HL-60 (cell line): ENCODE measurements at places on chromosomes 4 and X.

- DNase-seq: no peak
Measured at GRCh38 chr4:182752158-182752910, 164.9 kb downstream of the DCTD start.

- no peak for DNase-seq
Measured at GRCh38 chr4:62194342-62194741, 994.2 kb downstream of the ADGRL3 start.

GRCh38 chr4:6354119-6354518 is 84.5 kb downstream of the WFS1 start:
- DNase-seq: no peak

DNA sequence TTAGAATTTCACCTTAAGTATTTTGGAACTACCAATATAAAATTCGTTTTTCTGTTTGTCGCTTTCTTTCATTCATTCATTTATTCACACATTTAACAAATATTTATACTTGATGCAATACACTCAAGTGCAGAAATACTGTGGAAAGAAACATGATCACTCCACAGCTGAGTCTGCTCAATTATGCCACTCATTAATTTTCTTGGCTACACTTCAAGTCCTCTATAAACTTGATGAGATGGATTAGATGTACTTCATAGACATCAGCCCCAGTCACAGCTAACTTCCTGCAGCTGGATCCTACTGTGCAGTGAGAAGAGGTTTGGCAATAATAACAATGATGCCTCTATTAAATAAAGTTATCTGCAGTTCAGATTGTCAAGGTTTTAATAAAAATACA is 208.1 kb downstream of the PDGFC start:
- no peak for DNase-seq

GRCh38 chr4:146844761-146845160 is 100.9 kb downstream of the TTC29 start:
- DNase-seq: no peak

DNA sequence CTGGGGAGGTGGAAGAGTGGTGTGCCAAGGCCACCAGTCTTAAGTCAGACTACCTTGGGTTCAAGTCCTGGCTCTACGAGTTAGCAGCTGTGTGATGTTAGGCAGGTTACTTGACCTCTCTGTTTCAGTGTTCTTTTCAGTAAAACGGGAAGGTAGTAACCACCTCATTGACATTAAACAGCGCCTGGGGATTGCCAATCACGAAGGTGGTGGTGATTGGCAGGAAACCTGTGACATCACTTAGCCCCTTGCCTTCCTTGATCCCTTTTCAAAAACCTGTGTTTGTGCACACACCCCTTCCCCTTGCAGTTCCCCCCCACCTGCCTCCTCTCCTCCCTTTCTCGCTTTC is 7.6 kb downstream of the KLF3 start:
- DNase-seq: no peak

DNA sequence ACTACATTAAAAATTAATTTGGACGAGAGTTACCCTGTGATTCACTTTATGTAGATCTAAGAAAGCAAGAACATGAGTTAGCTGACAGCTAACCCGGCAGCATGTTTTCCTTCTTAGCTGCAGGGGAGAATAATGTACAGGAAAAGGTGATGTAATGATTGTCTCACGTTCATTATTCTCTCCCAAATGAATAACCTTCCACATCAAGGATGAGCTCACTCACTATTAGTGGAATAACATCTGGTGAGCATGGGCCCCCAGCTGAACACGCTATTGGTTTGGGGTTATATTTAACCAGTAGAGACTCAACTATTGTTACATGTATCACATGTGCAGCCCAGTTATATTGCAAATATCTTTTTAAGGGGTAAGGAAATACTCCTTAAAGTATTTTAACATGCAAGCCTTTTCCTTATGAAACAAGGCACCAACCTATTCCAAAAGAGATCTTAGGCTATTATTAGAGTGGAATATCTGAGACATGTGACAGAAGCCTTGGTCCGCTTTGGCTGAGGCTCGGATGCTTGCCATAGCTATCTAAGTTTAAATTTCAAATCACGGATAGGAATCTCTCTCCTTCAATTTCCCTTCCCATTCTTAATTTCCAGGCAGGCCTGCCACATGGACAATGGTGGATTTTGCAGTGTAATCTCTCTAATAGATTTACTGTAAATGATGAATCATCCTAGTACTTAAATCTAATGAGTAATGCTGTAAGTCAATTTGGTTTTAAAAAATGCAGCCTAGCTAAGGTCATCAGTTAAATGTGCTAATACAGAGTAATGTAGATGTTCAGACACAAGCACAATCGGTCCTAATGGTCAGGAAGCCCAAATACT is 99.0 kb upstream of the OTUD4 start:
- DNase-seq: no peak

GRCh38 chr4:127015667-127016117 is 617.1 kb upstream of the INTU start:
- DNase-seq: no peak

DNA sequence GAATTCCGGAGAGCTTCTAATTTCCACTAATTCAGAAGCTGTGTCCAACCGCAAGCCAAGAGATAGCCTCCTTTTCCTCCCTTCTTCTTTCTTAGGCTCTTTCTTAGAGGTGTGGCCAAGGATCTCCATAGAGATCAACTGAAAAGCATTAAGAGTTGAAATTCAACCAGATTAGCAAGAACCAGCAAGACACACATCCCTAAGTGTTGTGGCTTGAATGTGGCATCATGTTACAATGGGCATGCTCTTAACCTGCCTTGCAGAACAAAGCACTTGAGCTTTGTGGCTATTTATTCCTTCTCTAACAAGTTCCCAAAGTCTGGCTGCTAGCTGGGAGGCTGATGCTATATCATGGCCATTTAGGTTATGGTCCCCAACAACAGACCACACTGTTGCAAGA is 10.4 kb downstream of the ANOS1 start:
- DNase-seq: no peak

DNA sequence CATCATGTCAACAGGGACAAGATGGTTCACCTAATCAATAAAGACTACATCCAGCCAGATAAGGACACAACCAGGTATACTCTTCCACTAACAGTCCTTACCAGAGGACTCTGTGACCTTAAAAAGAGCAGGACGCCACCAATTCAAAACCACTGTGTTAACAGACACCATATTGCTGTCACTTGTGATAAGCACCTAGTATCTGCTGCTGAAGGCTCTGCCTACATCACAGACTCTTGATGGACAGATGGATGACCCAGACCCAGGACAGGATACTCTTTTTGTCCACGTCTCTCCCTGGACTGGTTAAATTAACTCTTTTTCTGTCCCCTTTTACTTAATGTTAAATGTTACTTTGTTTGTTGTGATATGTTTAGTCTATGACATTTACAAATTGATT is 586.2 kb upstream of the AGA start:
- no peak for DNase-seq

GRCh38 chrX:11439846-11440245 is 146.6 kb downstream of the AMELX start:
- no peak for DNase-seq

DNA sequence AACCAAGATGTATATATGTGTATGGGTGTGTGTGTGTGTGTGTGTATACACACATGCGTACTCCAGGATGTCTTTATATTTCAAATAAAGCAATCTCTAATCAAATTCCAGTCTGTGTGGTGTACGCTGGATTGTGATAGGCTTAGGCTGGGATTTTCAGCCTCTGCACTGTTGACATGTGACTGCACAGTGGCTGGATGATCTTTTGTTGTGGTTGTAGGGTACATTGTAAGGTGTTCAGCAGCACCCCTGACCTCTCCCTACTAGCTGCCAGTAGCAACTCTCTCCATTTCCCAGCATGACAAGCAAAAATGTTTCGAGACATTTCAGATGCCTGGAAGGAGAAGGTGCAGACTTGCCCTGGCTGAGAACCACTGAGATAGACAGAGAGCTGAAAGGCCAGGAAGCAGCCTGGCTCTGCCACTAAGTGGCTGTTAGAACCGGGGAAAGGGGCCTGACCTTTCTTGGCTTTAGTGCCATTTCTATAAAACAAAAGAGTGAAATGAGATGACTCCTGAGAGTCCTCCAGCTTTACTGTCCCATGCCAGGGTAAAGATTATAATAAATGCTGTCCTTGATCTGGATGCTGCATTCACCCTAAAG is 10.5 kb downstream of the PGM2 start:
- DNase-seq: no peak

DNA sequence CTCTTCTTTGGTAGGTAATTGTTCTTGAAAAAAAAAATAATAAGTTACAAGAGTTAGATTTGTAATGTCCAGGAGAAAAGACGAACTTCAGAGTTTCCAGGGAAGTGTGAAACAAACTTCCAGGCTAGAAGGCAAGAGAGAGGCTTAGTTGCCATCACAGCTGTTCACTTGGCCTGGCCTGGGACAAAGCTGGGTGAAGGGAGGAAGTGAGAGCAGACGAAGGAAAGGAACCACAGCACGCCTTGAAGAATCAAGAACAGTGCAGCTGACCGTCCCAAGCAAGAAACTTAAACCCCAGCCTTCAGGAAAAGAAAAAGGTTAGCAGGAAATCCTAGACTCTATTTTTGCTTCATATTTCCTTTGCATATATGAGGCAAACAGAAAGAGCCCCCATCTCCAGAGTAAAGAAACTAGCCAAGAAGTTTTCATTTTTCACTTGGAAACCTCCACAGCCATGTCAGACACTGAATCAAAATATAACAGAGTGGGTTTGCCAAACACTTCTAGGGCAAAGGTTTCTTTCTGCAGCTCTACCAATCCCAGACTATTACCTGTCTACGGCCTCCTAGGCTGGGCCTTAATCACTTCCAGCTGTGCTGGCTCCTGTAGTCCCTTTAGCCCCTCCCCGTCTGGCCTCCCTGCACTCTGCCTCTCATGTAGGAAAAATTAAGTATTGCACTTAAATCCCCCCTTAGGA is 209.6 kb downstream of the SPATA18 start:
- DNase-seq: no peak

DNA sequence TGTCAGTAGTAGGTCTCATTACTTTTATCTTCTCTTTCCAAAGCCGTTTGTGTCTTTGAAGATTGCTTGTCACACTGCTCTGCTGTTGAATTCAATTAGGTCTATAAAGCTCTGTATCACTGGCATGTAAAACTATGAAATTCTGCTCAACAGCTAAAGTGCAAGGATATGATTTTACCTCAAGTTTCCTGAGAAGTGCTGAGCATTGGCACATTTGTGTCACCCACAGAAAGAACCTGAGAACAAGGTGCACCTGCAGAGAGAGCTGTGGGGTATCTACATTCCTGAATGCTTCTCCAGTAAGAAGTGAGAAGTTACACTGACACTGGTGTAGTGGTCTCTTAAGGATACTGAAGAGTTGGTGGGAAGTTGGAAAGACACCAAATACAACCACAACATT is 274.0 kb downstream of the INPP4B start:
- no peak for DNase-seq

DNA sequence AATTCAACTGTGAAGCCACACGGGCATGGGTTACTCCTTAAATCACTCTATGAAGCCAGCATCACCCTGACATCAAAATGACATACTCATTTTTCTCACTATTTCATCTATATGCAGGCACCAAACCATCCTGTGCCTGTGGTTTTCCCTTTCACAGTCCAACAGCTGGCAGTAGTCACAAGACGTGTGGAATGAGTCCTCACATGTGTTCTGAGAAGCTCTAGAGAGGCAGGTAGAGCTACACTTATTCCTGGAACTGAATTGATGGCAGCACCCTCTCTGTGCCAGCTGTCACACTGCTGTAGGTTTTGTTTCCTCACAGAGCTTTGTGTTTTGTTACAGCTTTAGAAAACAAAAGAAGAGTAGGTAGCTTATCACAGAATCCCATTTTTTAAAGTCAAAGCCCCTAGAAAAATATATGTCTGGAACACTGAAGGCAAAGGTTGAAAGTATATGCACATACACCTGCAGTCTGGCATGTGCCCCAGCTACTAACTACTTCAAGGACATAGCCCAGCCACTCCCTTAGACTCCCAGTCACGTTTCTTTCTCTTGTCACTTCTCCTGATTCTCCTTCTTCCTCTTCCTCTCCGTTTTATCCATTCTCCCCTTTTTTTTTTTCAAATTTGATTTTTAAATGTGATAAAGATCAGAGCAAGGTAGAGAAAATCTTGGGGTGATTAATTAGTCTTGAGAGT is 107.1 kb downstream of the ANXA10 start:
- DNase-seq: no peak

DNA sequence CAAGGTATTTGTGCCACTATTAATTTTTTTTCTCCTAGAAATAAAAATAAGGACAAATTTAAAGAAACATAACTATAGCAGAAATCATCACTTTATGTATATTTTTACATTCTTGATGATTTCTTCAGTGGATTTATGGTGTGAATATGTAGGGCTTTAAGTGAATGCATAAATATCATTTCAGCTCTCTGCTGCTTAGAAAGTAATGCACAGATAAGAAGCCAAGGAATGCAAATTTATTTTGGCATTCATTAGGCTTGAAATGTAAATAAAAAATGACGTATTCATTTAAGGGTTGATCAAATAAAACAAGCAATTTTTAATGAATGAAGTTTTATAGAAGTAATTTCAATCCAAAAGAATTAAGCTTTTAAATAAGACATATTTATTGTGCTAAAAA is 66.3 kb downstream of the NFKB1 start:
- DNase-seq: no peak

- DNase-seq: no peak
Measured at GRCh38 chrX:3250966-3251365, 95.5 kb downstream of the MXRA5 start.

- no peak for DNase-seq
Measured at GRCh38 chr4:108431986-108432385, 188.4 kb upstream of the RPL34 start.

DNA sequence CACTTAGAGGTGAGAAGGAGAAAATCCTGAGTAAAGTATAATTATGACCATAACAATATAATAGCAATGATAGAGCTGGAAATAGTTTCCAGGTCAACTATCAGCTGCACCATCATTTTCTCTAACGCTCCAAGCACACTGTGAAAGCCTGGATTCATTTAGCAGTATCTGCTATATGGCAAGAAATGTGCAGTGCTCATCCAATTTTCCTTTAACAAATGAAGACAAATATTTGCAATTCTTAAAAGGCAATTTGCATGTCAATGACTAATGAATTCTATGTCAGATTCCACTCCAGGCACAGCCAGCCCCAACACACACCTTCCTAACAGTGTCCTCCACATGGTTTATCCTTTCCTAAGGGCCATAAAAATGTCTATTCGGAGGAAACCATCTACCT is 12.7 kb downstream of the PRSS12 start:
- DNase-seq: no peak

DNA sequence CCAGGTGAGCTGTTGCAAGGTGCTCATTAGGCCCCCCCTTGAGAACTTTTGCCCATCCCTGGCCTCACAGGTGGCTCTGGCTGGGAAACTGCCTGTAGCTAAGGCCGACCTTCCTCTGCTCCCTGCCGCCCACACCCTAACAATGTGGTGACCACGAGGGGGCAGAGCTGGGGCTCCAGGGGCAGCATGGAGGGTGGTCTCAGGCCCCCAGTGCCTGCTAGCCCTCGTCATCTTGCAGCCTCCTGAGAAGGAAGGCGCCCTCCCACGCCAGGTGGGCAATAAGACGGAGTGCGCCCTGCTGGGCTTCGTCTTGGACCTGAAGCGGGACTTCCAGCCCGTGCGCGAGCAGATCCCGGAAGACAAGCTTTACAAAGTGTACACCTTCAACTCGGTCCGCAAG is 32.4 kb downstream of the ATP2B3 start:
- DNase-seq: no peak
